Omental fat pad (tissue), 4 donors: ENCODE measurements at places on chromosomes 16 and 17. TPM values are rescaled to one million over a fixed set of nuclear protein-coding genes. Genes with fewer than 3 reads are reported as not detected.

The ANKS4B gene
- total RNA-seq, result not detected

The PRR14 gene
- 13.6 TPM for total RNA-seq

The KRTAP4-6 gene
- total RNA-seq, result not detected

The ADGRG3 gene
- 5.0 TPM for total RNA-seq

The CRYBA1 gene
- not detected for total RNA-seq

The CCDC154 gene
- total RNA-seq, result 0.38 TPM

The SEBOX gene
- total RNA-seq, result not detected
